ENCODE measurements at places on chromosomes 6 and 20.

- DNase-seq, result no peak
Observed at GRCh38 chr6:132300323-132300949, 100.8 kb downstream of the MOXD1 start.

- DNase-seq, result no peak
Observed at GRCh38 chr6:83589076-83589475, 76.7 kb downstream of the PRSS35 start.

DNA sequence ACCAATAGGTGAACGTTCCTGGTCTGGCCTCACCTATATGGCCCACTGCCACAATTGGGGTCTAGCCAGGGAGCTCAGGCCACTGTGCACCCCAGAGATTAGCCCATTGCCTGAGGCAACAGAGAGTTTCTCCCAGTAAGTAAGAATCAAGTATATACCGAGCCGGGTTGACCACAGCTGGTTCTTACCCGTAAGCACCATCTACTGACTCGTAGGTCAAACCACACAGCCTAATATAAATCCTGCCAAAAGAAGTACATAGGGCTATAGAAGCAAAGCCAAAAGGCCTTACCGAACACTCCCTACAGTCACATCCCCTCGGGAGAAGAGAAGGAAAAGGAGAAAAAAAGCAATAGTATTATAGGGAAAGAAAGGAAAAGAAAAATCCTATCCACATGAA is 463.6 kb upstream of the GJE1 start:
- no peak for DNase-seq

DNA sequence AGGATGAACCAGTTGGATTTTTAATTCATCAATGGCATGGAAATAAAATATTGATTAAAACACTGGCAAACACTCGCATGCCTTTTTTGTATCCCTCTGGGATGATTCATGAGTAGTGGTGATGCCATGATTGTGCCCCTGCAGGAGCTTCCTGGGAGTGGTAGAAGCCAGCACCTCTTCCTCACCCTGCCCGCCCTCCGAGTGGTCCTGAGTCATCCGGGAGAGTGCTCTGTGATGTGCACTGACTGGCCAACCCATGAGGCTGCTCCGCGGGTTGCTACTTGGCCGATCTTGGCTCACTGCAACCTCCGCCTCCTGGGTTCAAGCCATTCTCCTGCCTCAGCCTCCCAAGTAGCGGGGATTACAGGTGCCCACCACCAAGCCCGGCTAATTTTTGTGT is 27.4 kb downstream of the GJA10 start:
- no peak for DNase-seq

- no peak for DNase-seq
Observed at GRCh38 chr6:69285054-69285453, 511.8 kb downstream of the LMBRD1 start.

GRCh38 chr6:7060769-7061516 is 46.8 kb upstream of the RREB1 start:
- no peak for DNase-seq

DNA sequence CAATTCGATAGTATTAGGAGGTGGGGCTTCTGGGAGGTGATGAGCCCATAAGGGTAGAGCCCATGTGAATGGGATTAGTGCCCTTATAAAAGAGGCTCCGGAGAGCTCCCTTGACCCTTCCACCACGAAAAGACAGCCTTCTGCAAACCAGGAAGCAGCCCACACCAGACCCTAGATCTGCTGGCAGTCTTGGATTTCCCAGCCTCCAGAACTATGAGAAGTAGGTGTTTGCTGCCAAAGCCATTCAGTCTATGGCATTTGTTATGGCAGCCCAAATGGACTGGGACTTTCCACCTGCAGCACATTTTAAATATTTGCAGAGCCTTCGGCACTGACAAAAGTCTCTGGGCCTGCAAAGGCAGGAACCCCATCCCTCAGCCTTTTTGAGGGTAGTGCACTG is 11.8 kb upstream of the SFT2D1 start:
- DNase-seq, result no peak

DNA sequence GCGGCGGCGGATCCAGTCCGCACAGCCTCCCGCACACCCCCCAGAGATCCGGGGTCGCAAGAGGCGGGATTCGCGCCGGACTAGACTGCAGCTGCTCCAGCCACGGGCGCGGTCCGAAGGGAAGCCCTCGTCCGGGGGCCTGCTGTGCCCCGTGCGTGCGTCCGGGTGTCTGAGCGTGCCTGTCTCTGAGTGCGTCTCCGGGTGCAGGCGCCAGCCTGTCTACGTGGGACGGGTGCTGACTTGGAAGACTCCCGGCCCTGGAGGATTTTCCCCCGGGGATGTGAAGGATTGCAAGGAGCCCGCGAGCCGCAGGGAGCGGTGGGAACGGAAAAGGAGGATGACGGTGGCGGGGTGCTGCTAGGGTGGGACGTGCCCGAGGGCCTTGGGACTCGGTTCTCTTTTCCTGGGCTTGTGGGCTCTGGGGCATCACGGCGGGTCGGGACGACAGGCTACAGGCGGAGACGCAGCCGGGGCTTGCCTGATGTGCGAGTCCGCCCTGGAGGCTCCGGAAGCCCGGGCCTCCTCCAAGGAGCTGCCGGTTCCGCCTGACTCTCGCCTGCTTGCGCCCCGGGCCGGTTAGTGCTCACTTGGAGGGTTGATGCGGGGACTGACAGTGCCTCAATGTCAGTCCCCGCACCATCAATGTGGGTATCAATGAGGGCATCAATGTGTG is 5.7 kb downstream of the MAFB start:
- no peak for DNase-seq

GRCh38 chr6:131979515-131980337 is 28.6 kb upstream of the CCN2 start:
- no peak for DNase-seq

DNA sequence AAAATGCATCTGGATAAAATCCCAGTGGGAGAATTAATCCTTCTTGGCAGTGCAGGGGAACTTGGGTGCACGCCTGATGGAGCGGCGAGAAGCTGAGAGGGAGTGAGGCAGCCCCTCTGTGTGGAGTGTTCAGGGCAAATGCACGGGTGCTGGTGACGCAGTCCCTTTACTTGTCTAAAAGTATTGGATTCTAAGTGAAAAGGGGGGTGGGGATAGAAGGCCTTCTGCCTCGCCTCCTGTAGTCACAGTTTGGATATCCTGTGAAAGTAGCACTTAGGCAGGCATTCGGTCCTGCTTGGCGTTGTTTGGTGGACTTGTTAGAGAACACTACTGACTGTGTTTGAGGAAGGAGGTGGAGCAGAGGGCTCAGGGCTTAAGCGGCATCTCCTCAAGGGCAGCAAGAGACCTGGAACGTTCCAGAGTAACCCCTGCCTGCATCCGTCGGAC is 39.3 kb downstream of the PHACTR3 start:
- no peak for DNase-seq

GRCh38 chr6:105163183-105163582 is 16.6 kb downstream of the POPDC3 start:
- no peak for DNase-seq

- no peak for DNase-seq
Observed at GRCh38 chr20:45080867-45081624, 19.9 kb downstream of the KCNS1 start.

DNA sequence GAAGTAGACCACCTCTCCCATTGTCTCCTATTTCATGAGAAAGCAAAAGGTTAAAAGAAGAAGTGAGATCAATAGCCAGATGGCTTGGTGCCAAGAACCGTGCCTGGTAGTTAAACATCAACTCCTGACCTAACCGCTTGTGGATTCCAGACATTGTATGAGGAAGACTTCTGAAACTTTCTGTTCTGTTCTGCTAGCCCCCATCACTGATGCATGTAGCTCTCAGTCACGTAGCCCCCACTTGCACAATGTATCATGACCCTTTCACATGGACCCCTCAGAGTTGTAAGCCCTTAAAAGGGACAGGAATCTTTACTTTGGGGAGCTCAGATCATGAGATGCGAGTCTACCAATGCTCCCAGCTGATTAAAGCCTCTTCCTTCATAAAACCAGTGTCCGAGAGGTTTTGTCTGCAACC is 301.2 kb downstream of the RNGTT start:
- no peak for DNase-seq

DNA sequence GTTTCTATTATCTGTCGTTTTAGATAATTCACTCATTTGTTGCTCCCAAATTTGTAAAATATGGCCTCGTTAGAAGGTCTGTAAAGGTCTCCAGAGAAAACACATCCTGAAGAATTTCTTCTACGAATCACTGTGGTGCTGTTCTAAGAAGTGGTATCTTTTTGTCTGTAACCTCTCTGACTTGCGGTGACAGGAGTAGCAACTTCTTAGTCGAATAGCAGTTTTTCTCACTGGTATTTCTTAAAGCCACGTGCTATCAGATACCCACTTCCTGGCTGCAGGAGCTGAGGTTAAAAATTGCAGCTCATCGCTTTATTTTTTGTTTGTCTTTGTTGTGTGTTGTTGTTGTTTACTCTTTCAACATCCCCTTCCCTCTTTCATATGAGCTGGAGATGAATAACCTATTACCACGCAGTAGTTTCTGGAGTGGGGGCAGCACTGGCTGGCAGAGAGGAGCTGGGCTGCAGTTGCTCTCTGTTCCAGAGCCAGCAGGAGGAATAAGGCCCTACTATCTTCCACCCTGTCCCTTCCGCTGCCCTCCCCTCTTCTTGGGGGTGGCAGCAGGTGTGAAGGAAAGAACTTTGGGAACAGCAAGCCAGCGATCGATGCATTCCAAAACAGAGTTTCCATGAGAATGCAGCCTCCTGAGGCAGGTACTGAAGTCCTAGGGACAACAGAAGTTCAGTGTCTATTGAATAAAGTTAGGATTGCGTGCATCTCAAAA is 64.7 kb downstream of the C6orf118 start:
- DNase-seq, result no peak
